Myocyte (in vitro differentiated cells): ENCODE measurements at places on chromosomes 4 and X. TPM values are rescaled to one million over a fixed set of nuclear protein-coding genes. Genes with fewer than 3 reads are reported as not detected.

GRCh38 chrX:64230123-64230970 lies at the start of gene ASB12:
ASB12 (minus strand) TSS chrX:64230607; CDS start chrX:64225650, 4,957 bp downstream.
- peak; percentile 14 for DNase-seq

GRCh38 chrX:115269051-115269683 lies 20.3 kb upstream of the LUZP4 start:
- no peak for DNase-seq

GRCh38 chr4:12692815-12693214 lies 791.3 kb downstream of the RAB28 start:
- no peak for DNase-seq

- DNase-seq, result peak; percentile 66
These were observed 56.3 kb upstream of the SPRY1 start for GRCh38 chr4:123340381-123340701.

DNA sequence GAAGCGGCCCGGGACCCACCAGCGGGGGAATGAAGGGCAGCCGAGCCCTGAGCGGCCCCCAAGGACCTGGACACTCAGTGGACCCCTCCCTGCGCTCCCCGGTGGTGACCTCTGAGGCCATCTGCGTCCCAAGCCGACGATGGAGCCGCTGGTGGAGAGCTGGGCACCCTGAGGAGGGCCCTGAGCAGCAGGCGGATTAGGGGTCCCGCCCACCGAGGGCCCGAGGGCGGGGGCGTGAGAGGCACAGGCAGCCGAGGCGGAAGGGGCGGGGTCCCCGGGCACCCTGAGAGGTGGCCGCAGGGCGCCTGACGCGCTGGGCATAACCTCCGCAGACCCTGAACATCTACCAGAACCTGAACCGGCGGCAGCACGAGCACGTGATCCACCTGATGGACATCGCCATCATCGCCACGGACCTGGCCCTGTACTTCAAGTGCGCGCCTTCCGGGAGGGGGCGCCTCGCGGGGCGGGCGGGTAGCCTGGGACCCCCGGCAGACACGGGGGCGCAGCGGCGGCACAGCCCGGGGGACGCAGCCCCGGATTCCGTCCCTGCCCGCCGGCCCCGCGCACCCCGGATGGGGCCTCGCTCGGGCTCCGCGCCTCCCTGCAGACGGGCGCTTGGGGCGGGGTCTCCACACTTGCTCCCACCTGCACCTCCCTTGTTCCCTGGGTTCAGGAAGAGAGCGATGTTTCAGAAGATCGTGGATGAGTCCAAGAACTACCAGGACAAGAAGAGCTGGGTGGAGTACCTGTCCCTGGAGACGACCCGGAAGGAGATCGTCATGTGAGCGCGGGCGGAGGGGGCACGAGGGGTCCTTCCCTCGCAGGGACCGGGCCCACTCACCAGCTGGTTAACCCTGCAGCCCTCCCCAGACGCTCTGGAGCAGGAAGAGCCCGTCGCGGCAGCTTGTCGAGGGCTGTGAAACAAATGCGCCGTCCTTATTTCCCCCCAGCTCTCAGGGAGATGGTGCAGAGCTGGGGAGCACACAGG lies 10.3 kb downstream of the ATP5ME start:
- no peak for DNase-seq

The MAGEA1 gene
- not detected in 2 replicates for total RNA-seq

The SLC6A14 gene
- total RNA-seq, result not detected in 2 replicates

The MAOB gene
- total RNA-seq, result not detected in 2 replicates

The CCNB3 gene
- total RNA-seq, result 0.21 and 0.24 TPM in 2 replicates

The ENOPH1 gene
- total RNA-seq, result 41.1 and 44.8 TPM in 2 replicates

The XAGE1B gene
- total RNA-seq, result not detected in 2 replicates

The CXorf49B gene
- not detected in 2 replicates for total RNA-seq

The CTAG2 gene
- total RNA-seq, result not detected in 2 replicates
